Spleen (tissue), 13 donors: ENCODE measurements at places on chromosomes 4 and X. TPM values are rescaled to one million over a fixed set of nuclear protein-coding genes. Genes with fewer than 3 reads are reported as not detected.
A peak's percentile ranks its signal among the peaks of the same experiment; 100 is the strongest.

DNA sequence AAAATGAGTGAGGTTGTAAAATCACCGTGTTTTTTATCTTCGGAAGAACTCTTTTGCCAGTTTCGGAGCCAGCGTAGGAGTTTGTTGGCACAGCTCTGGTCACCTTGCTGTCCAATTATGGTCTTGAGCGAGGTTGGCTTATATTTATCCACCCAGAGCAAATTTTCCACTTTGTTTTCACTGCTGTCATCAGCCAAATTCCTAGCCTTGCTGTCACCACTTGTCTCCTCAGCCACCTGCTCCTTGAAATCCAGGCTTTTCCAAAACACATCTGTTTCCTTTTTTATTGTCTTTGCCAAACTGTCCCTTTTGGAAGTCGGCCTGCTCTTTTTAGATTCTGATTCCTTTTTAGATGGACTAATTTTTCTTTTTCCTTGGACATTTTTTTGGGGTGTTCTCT lies 57.6 kb downstream of the RFC1 start:
- H3K36me3 ChIP-seq: peaks cover 97% of the 10 kb centered on the region
- H3K27ac ChIP-seq: no peak overlapping the region
- no peaks in the 10 kb centered on the region for H3K4me1 ChIP-seq
- DNase-seq: no peak

DNA sequence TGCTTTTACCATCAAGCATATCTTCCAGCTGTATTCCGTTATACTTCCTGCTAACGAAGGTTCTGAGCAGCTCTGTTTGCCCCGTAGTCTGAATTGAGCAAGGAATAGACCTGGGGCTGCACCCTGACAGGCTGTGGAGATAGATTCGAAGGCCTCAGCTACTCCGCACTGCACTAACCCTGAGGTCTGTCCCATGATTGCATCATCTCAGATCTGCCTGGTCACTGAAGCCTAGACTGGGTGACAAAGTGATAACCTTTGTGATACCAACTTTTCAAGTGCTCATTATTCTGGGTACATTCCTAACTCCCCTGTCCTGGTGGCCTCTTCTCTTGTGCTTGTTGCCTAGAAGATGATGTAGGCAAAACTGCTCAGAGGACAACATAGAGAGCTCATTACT lies 29.9 kb upstream of the PGRMC1 start:
- no peak for DNase-seq
- no peaks in the 10 kb centered on the region for H3K36me3 ChIP-seq
- no peak overlapping the region for H3K4me3 ChIP-seq
- no peaks in the 10 kb centered on the region for H3K27me3 ChIP-seq

GRCh38 chr4:19386786-19387185 lies 864.9 kb upstream of the SLIT2 start:
- H3K4me1 ChIP-seq: no peaks in the 10 kb centered on the region
- no peak for DNase-seq
- no peak overlapping the region for H3K27ac ChIP-seq

Gene GRIA3
- 0.23 TPM for total RNA-seq

DNA sequence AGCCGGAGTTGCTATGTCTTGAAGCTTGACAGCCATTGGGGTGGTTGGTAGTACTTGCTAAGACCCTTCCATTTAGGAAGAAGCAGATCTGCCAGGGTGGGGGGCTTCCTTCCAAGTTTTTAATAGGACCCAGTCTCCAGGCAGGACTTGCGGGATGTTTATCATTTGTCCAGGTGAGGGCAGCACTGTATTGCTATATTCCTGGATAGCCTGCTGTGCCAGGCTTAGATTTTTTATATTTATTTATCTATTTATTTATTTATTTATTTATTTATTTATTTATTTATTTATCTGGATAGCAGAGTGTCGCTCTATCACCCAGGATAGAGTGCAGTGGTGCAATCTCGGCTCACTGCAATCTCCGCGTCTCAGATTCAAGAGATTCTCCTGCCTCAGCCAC lies 87.4 kb upstream of the CT45A1 start:
- no peaks in the 10 kb centered on the region for H3K36me3 ChIP-seq
- DNase-seq: no peak
- no peak overlapping the region for H3K4me3 ChIP-seq
- H3K27ac ChIP-seq: no peak overlapping the region
- no peaks in the 10 kb centered on the region for H3K4me1 ChIP-seq

Gene ANXA3
- total RNA-seq: 92.8 TPM

Gene JCHAIN
- 1,125 TPM for total RNA-seq

DNA sequence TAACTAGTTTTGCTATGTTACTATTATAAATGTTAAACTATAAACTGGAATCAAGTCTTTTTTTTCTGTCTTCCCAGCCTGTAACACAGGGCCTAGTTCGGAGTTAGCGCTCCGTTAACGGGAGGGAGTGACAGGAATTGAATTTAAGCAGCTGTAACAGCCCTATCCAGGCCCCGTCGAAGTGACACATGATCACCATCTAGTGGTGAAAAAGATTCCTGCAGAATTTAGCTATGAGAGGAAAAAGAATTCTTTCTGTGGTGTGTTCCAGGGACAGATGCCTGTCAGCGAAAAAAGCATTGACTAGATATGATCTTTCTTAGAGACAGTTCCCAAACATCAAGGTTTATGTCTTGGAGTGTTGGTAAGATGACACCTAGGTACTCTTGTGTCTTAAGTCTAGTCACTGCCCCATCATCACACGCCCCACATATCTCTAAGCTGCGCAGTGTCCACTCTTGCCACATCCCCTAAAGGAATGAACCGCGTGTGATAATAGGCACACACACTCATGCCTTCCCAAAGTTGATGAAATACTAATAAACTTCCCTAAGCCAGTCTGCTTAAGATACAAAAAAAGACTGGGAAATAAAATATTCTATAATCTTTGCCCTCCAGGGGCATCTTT lies 2.1 kb downstream of the GAB3 start:
- no peaks in the 10 kb centered on the region for H3K36me3 ChIP-seq
- H3K27me3 ChIP-seq: no peaks in the 10 kb centered on the region
- no peak for DNase-seq
- H3K4me3 ChIP-seq: no peak overlapping the region
- no peaks in the 10 kb centered on the region for H3K4me1 ChIP-seq

GRCh38 chr4:139655116-139655515 lies 10.5 kb upstream of the MGST2 start:
- H3K27me3 ChIP-seq: no peaks in the 10 kb centered on the region
- no peaks in the 10 kb centered on the region for H3K36me3 ChIP-seq
- DNase-seq: no peak
- no peak overlapping the region for H3K4me3 ChIP-seq

Gene TRPC5OS
- total RNA-seq: not detected

DNA sequence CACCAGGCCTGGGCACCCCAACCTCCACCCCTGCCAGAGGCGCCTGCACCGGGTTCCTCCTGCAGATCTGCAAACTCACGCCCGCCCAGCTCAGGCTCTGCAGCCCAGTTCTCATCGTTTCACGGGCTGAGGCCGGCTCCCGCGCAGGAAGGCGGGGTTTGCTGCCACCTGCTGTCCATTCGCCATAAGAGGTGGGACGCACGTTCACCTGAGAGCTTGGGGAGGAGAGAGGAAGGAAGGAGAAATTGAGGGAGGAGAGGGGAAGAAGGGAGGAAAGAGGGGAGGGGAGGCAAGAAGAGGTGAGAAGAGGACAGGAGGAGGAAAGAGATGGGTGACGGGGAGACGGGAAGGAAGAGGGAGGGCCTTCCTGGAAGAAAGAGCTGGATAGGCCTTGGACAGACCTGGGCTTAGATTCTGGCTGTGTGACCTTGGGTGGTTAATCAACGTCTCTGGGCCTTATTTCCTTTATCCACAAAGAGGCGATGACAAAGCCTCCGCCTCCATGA lies 114.5 kb downstream of the ADRA2C start:
- peak; percentile 93 for DNase-seq
- no peak overlapping the region for H3K27ac ChIP-seq
- H3K27me3 ChIP-seq: peaks cover 49% of the 10 kb centered on the region

DNA sequence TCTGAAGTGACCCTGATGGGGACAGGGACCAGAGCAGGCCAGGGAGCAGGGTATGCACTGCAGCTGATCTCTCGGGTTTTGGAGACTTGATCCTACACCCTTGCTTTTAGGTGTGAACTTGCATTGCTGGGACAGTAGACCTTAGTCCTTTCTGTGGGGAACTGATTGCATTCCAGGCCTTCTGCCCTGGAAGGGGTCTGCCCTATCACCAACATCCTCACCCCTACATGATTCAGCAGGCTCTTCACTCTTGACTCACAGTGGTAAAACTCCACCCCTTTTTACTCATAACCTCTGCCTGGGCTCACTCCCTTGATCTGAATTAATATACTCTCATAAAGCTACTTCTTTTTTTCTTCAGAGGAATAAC lies 6.6 kb upstream of the DDX60L start:
- no peaks in the 10 kb centered on the region for H3K27me3 ChIP-seq
- H3K27ac ChIP-seq: no peak overlapping the region
- DNase-seq: no peak
- H3K4me3 ChIP-seq: no peak overlapping the region
- H3K4me1 ChIP-seq: no peaks in the 10 kb centered on the region

DNA sequence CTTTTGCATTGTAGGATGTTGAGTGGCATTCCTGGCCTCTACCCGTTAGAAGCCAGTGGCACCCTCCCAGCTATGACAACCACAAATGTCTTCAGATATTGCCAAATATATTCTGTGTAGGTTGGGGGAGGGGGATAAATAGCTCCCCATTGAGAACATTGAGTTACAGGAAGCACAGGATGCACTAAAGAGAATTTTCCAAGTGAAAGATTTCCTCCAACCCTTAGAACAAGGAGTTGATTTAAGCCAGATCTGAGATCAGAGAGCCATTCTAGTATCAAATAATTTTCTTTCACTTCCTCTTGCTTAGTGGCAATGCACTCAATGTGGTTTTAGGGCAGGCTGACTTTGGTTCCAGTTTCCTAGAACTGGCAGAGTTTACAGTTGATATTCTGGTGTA lies 436.6 kb downstream of the C4orf33 start:
- no peak for DNase-seq
- H3K27ac ChIP-seq: no peak overlapping the region
- H3K4me1 ChIP-seq: peaks cover 16% of the 10 kb centered on the region
- H3K4me3 ChIP-seq: no peak overlapping the region
- no peaks in the 10 kb centered on the region for H3K36me3 ChIP-seq

GRCh38 chr4:162847945-162848549 lies 318.6 kb downstream of the NAF1 start:
- H3K4me1 ChIP-seq: no peaks in the 10 kb centered on the region
- no peak overlapping the region for H3K4me3 ChIP-seq
- no peak for DNase-seq
- no peaks in the 10 kb centered on the region for H3K27me3 ChIP-seq
- no peak overlapping the region for H3K27ac ChIP-seq

Gene SRPK3
- total RNA-seq: not detected

Gene ZNF827
- 16.3 TPM for total RNA-seq

DNA sequence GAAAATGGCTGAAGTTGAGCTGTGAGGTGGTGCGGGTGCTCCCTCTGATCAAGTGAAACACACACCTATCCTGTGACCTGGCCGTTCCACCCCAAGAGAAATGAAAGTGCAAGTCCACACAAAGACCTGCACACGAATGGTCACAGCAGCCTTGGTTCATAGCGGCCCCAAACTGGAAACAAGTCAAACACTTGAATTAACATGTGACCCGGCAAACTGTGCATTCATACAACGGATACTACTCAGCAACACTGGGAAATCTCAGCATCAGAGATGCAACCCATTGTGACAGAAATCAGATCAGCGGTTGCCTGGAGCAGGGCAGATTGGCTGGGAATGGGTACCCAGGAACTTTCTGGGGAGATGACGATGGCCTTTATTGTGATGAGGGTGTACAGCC lies 7.6 kb downstream of the G6PD start:
- no peak for DNase-seq
- peaks cover 2% of the 10 kb centered on the region for H3K36me3 ChIP-seq
- H3K27ac ChIP-seq: no peak overlapping the region

GRCh38 chr4:20096911-20097310 lies 154.8 kb upstream of the SLIT2 start:
- no peak overlapping the region for H3K27ac ChIP-seq
- H3K4me3 ChIP-seq: no peak overlapping the region
- H3K36me3 ChIP-seq: no peaks in the 10 kb centered on the region

DNA sequence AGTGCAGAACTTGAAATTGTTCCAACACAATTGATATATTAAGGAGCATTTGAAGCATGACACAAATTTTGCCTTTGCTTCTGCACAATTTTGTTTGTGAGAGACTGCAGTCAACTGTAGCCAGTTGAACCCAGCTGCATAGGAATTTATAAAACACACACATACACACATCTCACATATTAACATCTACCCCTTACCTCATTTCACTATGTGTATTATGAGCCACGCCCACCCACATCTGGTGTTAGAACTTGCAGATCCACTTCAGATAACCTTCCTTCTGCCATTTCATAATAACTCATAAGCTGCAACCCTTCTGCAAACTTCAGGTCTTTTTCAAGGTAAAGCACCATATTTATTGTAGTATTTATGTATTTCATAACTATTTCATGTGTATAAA lies 188.1 kb upstream of the WDFY3 start:
- H3K36me3 ChIP-seq: no peaks in the 10 kb centered on the region
- no peaks in the 10 kb centered on the region for H3K4me1 ChIP-seq
- no peak overlapping the region for H3K4me3 ChIP-seq
- H3K27me3 ChIP-seq: no peaks in the 10 kb centered on the region
- DNase-seq: no peak
- no peak overlapping the region for H3K27ac ChIP-seq

DNA sequence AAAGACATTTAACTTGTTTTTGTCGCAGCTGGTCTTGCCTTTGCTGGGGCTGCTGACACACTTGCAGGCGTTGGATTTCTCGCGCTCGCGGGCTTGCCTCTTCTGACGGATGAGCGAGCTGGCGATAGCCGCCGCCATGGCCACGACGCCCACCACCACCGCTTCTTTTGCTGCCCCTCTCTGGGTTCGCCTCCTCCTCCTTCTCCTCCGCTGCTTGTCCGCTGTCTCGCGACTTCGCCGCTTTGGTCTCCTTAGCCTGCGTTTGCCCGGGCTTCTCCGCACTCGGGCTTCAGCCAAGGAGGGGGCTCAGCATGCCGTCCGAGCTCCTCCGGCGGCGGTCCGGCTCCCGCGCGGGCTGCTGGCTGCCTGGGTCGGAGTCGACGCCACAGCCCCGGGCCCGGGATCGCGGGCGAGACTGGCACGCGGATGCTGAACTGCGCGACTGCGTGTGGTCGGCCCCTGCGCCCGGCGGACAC lies 613 bp downstream of the FGF13 start:
- H3K4me3 ChIP-seq: peak overlapping the region; percentile 22
- peak; percentile 75 for DNase-seq
- no peaks in the 10 kb centered on the region for H3K36me3 ChIP-seq
- no peak overlapping the region for H3K27ac ChIP-seq

Gene FHDC1
- total RNA-seq: 14.3 TPM

GRCh38 chrX:39985551-39985950 lies 112.2 kb downstream of the BCOR start:
- no peak overlapping the region for H3K4me3 ChIP-seq
- DNase-seq: no peak
- no peaks in the 10 kb centered on the region for H3K27me3 ChIP-seq
- H3K4me1 ChIP-seq: no peaks in the 10 kb centered on the region
- H3K27ac ChIP-seq: no peak overlapping the region
- no peaks in the 10 kb centered on the region for H3K36me3 ChIP-seq

GRCh38 chrX:11239230-11239629 lies 54.0 kb upstream of the AMELX start:
- no peaks in the 10 kb centered on the region for H3K27me3 ChIP-seq
- H3K36me3 ChIP-seq: no peaks in the 10 kb centered on the region
- no peak overlapping the region for H3K27ac ChIP-seq
- H3K4me1 ChIP-seq: no peaks in the 10 kb centered on the region
- DNase-seq: no peak

Gene CT45A3
- total RNA-seq: not detected
